ENCODE measurements at places on chromosomes 2 and 18. TPM values are rescaled to one million over a fixed set of nuclear protein-coding genes. Genes with fewer than 3 reads are reported as not detected.

The MERTK gene
- 21.8 TPM for total RNA-seq

The GALNT14 gene
- total RNA-seq: 1.4 TPM

The NLRC4 gene
- total RNA-seq: 18.8 TPM

- peak; percentile 76 for DNase-seq
Measured at GRCh38 chr2:238567067-238567855, 140.5 kb downstream of the ASB1 start.

DNA sequence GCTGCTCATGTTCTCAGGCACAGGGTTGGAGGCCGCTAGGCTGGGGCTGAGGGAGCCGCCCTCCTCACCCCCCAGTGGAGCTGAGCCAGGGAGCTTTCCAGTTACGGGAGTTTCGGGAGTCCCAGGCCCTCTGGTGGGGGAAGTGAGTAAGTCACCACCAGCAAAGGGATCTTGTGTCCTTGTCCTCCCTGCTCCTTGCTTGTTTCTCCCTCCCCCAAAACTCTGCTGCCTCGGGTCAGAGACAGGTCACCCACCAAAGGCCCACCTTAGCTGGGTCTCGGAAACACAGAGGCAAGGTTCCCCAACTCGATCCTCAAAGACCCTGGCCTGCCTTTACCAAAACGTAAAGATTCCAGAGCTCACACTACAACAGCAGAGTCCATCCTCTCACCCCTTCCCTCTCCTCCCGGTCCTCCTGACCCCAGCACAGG is 60.5 kb upstream of the POMC start:
- no peak for DNase-seq

DNA sequence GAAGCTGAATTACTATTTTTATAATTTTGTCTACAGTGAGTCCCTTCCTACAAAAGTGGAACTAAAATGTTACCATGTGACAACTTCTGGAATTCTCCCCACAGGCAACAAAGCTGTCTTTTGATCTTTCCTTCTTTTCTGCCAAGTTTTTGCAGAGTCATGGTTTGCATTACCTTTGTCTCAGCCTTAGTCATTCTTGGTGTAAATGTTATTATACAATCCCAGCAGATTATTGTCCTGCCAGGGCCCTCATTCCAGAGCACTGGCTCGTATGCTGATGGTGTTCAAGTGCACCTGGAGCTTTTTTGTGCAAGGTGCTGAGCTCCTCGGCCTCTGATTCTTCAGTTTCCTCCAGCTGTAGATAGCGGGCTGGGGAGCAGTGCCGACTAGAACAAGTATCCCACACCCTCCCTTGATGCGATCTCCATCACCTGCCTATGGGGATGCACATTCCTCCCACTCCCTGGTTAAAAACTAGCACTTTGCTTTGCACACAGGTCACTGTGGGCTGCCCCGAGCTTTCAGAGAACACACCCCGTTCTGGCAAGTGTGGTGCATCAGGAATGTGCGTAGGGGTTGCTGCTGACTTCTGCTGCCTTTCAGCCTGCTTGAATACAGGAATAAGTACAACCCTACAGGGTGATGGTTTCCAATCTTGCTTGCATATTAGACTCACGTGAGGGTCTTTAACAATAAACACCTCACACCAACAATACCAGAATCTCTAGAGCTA is 263.6 kb downstream of the RNF144A start:
- DNase-seq: no peak

GRCh38 chr2:224404796-224405195 is 2.9 kb upstream of the FAM124B start:
- no peak for DNase-seq

GRCh38 chr2:151200844-151201243 is 60.8 kb downstream of the RBM43 start:
- no peak for DNase-seq

DNA sequence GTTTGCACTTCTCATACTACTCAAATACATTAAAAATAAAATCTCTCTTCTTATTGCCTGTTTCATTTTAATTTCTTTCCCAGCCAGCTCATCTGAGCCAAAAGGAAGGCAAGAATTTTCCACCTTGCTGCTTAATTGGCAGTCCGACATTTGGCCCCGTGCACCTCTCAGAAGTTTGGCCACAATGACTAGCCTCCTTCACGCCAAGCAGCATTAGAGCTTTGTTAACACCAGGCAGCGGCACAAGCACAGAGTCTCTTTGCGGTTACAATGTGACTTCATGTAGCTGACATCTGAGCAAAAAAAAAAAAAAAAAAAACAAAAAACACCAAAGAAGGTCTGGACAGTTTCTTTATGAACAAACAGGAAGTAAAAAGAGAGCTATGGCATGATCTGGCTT is 248.9 kb downstream of the OSR1 start:
- no peak for DNase-seq
